Sigmoid colon (tissue), 7 donors: ENCODE measurements at places on chromosomes 5 and 9.

- DNase-seq: no peak
- H3K27ac ChIP-seq: no peak overlapping the region
- no peaks in the 10 kb centered on the region for H3K36me3 ChIP-seq
These were observed 6.0 kb downstream of the C9orf40 start for GRCh38 chr9:74946686-74947085.

DNA sequence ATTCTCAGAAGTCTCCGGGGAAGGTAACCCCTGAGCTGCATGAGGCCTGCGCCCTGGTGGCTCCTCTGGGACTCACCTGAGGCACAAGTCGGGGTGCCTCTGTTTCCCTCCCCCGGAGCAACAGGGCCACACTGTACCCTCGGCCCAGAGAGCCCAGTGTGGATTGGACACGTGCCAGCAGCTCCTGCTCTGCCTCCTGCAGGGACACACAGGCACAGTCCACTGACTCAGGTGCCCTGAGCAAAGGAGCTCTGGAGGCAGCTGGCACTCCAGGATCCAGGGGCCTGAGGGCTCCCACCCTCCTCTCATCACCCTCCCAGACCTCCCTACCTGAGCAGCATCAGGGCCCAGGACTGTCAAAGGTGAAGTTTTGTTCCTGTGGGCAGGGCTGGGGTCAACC, 29.5 kb downstream of the SLC35A4 start:
- H3K4me1 ChIP-seq: no peaks in the 10 kb centered on the region
- DNase-seq: no peak
- no peak overlapping the region for H3K4me3 ChIP-seq

DNA sequence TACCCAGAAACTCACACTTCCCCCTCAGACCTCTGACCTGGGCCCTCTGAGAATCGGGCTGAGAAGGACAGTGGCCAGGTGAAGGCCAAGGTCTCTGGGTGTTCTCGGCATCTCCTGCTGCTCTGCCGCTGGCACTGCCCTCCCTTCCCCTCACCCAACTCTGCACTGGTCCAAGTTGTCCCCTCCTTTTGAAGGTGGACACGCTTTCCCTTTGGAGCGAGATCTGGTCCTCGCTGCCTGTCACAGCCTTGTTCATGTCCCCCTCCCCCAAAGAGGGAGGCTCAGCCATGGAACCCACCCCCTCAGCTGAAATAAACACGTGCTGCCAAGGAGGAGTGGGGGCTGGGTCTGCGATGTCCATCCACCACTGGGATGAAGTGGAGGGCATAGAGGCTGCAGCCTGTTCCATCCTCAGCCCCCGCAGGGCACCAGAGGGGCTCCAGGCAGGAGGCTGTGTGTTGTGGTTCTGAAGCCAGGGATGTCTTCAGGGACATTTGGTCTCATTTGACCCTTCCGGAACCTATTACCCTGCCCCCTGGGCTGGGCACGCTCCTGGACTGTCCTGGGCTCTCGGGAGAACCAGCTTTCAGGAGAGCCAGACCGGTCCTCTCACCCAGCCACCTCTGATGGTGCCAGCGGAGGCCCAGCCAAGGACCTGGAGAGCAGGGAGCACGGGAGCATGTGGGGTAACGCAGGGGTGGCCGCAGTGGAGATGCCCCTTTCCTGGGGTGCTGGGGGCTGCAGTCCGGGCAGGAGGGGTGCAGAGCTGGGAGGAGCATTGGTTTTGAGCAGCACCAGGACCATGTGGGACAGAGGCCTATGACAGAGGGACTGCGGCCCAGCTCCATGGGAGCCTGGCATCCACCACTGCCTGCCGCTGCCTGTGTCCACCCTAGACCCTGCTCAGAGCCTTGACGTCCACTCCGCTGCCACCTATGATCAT, 4.7 kb upstream of the LCN2 start:
- no peaks in the 10 kb centered on the region for H3K4me1 ChIP-seq
- no peak for DNase-seq
- H3K27me3 ChIP-seq: no peaks in the 10 kb centered on the region

GRCh38 chr5:88729084-88729828, 153.7 kb downstream of the MEF2C start:
- no peaks in the 10 kb centered on the region for H3K27me3 ChIP-seq
- H3K27ac ChIP-seq: no peak overlapping the region
- DNase-seq: peak; percentile 83
- H3K36me3 ChIP-seq: peaks cover 55% of the 10 kb centered on the region

DNA sequence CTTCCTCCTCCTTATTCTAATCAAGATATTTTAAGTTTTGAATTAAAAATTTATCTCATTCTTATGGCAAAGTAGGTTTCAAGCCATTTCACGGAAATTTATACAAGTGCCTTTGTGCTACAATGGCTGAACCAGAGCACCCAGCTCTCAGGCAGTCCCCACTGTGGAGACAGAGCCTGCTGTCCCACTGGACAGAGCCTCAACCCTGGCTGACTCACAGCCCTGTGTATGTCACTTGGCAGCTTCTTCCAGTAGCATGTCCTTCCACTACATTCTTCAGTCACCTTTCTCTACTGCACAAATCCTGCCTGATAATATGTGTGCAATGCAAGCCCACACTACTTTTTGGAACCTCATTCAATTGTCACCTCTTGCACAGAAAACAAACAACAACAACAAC, 253.1 kb downstream of the PDE4D start:
- no peak for DNase-seq
- H3K27me3 ChIP-seq: no peaks in the 10 kb centered on the region
- H3K36me3 ChIP-seq: no peaks in the 10 kb centered on the region

DNA sequence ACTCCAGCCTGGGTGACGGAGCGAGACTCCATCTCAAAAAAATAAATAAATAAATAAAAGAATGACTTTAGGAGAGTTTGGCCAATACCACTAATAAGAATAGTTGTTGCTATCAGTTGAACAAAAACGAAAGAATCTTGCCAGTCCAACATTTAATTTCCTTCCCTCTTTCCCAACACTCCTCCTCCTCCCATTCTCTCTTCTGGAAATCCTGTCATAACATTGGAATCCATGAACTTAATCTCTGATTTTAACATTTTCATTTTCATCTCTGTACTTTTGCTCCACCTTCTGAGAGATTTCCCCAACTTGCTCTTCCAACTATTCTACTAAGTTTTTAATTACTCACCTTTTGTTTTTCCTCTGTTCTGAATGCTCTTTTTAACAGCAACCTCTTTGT, 42.8 kb upstream of the CDK20 start:
- H3K4me3 ChIP-seq: no peak overlapping the region
- no peaks in the 10 kb centered on the region for H3K27me3 ChIP-seq
- no peak overlapping the region for H3K27ac ChIP-seq
- no peaks in the 10 kb centered on the region for H3K36me3 ChIP-seq
- H3K4me1 ChIP-seq: no peaks in the 10 kb centered on the region

- no peaks in the 10 kb centered on the region for H3K27me3 ChIP-seq
- H3K4me1 ChIP-seq: no peaks in the 10 kb centered on the region
- no peak for DNase-seq
- H3K4me3 ChIP-seq: no peak overlapping the region
- no peak overlapping the region for H3K27ac ChIP-seq
These were observed 117.4 kb downstream of the ADAMTS12 start for GRCh38 chr5:33774341-33774740.

DNA sequence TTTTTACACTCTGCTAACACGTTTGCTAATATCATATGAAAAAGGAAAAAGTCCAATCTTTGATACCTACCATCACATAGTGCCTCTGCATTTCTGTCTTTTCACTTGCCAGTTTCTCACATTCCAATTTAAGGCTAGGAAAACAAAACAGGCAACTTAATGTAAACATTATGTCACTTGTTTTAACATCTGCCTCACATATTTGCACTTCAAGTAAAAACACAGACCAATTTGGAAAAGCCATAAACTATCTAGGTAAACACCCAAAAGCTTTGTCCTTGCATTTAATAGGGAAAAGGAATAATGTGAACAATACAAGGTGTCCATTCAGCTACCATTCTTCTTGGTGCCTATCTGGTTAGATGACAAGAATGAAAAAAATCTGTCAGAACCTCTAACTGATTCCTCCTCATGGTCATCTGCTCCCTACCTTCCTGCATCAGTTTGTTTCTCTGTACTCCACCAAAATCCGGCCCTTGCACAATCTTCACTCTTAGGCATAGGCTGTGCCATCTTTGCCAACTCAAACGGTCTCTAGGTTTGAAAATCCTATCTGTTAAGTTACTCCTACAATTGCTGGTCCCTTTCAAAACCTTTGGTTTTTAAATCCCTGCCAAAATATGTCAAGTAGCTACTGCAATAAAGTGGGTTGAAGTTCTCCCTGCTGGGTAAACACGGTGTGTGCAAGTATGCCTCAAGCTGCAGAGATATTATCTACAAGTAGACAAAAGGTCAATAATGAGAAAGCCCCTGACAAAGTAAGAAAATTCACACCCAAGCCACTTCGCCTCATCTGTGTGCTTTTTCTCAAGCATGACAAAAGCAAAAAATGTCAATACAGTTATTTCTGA, 3.4 kb downstream of the TLE1 start:
- H3K4me3 ChIP-seq: peak overlapping the region; percentile 87
- H3K27me3 ChIP-seq: no peaks in the 10 kb centered on the region
- H3K36me3 ChIP-seq: no peaks in the 10 kb centered on the region
- H3K4me1 ChIP-seq: peaks cover 58% of the 10 kb centered on the region

DNA sequence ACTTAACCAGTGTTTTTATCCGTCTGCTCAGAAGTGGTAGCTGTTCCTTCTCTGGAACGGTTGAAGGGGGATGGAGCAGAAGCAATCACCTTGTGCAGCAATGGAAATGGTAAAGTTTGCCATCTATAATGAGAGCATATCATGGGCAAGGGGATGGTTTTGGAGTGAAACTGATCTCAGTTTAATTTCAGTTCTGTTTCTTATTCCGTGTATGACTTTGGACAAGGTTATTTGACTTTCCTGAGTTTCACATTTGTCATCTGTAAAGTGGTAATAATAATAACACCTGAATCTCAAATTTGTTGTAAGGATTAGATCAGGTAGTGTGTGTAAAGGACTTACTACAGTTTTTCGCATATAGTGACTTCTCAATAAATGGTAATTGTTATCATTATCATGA, 106.1 kb downstream of the PCSK1 start:
- no peaks in the 10 kb centered on the region for H3K4me1 ChIP-seq
- H3K4me3 ChIP-seq: no peak overlapping the region
- no peaks in the 10 kb centered on the region for H3K27me3 ChIP-seq
- no peak for DNase-seq
- H3K27ac ChIP-seq: no peak overlapping the region

GRCh38 chr5:77797136-77797535, 21.0 kb upstream of the TBCA start:
- no peaks in the 10 kb centered on the region for H3K4me1 ChIP-seq
- no peak overlapping the region for H3K4me3 ChIP-seq
- no peak for DNase-seq
- no peaks in the 10 kb centered on the region for H3K36me3 ChIP-seq
- no peaks in the 10 kb centered on the region for H3K27me3 ChIP-seq

- H3K4me1 ChIP-seq: no peaks in the 10 kb centered on the region
- H3K36me3 ChIP-seq: no peaks in the 10 kb centered on the region
- no peak overlapping the region for H3K4me3 ChIP-seq
- DNase-seq: no peak
These were observed 32.7 kb upstream of the DNAH5 start for GRCh38 chr5:13976867-13977830.

DNA sequence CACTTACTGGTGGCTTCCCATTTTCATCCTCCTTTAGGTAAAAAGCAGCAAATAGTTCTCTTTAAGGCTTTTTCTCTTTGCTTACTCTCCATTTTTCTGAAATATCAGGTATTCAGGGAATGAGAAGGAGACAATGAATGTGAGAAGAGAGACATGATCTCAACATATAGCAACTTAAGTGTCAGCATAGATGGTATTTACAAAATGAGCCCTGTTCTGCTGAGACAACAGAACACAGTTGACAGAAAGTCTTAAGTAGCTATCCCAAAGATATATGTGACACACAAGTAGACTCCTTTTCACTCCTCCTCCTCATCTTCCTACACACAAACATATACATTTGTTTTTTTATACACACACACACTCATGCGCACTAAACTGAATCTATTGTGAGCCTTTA, 649.3 kb upstream of the WWC1 start:
- H3K36me3 ChIP-seq: no peaks in the 10 kb centered on the region
- H3K27me3 ChIP-seq: no peaks in the 10 kb centered on the region
- no peak overlapping the region for H3K27ac ChIP-seq
- no peak overlapping the region for H3K4me3 ChIP-seq
- DNase-seq: no peak

DNA sequence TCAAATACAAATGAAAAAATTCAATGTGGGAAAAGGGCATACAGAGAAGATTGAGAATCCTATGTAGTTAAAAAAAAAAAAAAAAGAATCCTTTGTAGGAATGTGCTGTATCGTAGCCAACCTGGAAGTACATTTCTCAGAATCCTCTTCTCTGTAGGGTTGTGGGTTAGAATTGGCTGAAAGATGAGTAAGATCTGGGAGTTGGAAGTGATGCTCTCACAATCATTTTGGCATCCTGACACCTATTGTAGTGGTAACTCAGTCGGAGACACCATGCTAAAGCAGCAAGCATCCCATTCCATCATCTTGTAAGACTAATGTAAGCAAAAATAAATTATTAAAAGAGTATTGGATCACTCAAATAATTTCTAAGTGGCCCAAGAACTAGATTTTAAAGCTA, 30.6 kb downstream of the MRPL22 start:
- no peaks in the 10 kb centered on the region for H3K27me3 ChIP-seq
- peaks cover 30% of the 10 kb centered on the region for H3K36me3 ChIP-seq
- no peak overlapping the region for H3K27ac ChIP-seq

DNA sequence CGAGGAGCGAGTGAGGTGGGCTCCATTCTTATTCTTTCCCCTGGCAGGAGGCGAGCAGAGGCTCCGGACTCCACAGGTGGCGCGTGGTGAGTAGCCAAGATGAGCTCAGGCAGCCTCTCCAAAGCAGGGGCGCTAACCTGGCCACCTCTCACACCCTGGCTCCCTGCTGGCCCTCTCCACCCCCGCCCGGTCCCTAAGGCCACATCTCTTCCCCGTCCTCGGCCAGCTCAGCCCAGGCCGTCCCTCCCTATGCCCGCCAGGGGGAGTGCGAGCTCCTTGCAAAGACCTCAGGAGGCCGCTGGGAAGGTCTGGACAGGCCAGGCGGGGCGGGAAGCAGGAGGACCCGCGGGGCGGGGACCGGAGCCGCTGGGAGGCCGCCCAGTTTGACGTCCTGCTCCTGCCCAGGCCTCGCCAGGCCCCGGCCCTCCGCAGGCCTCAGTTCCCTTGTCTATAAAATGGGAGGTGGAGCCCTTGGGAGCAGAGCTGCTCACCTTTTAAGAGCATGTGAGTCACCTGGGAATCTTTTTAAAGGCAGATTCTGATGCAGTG, 46.3 kb upstream of the GGTA1 start:
- no peaks in the 10 kb centered on the region for H3K27me3 ChIP-seq
- peak overlapping the region; percentile 41 for H3K27ac ChIP-seq
- peak overlapping the region; percentile 30 for H3K4me3 ChIP-seq
- no peaks in the 10 kb centered on the region for H3K36me3 ChIP-seq
- H3K4me1 ChIP-seq: peaks cover 11% of the 10 kb centered on the region
